ENCODE measurements at places on chromosomes 1 and 21.

DNA sequence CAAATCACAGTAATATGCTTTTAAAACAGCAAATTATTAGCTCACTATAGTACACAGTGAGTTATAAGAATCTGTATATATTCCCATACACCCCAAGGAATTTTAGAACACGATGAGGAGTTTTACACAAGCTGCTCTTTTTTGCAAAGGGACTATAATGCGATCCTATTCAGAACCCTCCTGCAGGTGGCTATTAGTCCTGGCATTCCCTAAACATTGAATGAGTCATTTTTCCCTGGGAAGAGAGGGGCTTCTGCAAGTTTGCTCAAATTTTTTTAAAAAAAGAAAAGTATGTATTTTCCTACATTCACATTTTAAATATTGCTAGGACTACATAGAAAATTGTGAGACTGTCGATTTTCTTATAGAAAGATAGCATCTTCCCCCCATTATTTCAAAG is 106.3 kb downstream of the COL11A1 start:
- DNase-seq = no peak

GRCh38 chr21:39523399-39523798 is 71.6 kb downstream of the SH3BGR start:
- no peak for DNase-seq

- no peak for DNase-seq
These were observed 3.1 kb downstream of the CCDC190 start for GRCh38 chr1:162857850-162858249.

GRCh38 chr1:23193391-23194118 is 23.7 kb downstream of the HTR1D start:
- DNase-seq = no peak

DNA sequence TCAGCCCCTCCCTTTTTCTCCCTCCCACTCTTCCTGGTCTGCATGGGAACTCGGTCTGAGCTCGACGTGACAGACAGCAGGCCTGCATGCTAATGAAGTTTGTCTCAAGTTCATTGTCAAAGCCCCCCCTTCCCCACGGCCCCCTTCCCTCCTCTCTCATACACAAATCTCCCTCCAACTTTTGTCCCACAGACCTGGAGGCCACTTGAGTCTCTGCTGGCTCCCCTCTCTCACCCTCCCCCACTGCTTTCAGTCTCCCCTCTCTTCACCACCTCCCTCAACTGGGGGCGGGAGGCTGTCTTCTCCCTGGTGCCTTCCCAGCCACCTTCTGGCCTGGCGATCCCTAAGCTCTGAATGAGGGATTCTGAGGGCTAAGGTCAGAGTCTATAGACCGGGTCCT is 61.3 kb downstream of the RHBG start:
- no peak for DNase-seq

GRCh38 chr1:27374362-27375086 is at the start of gene FCN3:
FCN3 (minus strand) TSS chr1:27374824; CDS start chr1:27374818, 6 bp downstream.
- no peak for DNase-seq

DNA sequence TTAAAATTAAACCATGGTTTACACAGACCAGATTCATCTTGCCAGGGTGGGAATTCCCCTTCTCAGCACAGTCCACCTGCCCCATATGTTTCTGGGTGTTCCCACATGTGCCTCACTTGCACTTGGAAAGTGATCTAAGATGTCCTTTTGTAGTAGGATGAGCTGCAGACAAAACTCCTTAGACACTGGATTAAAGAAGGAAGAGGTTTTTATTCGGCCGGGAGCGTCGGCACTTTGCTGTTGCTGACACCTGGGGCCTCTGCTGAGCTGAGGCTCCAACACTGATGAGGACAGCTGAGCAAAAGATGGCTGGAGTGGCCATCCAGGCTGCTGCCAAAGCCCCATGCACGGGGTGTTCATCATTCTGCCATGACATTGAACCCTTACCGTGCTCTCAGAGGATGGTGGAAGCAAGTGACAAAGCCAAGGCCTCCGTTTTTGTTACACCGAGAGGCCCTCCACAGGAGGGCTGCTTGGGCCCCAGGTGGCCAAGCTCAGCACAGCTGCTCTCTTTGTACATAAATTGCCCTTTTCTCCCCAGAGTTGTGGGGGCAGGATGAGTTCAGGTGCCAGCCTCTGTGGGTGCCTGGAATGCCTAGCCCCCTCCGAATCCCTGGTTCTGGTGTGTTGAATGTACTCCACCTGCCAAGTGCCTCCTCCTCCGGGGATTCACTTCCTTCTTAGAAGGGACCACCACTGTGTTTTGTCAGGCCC is 7.3 kb upstream of the ACOT11 start:
- DNase-seq = no peak

GRCh38 chr21:19029816-19030215 is 626.2 kb upstream of the TMPRSS15 start:
- no peak for DNase-seq

DNA sequence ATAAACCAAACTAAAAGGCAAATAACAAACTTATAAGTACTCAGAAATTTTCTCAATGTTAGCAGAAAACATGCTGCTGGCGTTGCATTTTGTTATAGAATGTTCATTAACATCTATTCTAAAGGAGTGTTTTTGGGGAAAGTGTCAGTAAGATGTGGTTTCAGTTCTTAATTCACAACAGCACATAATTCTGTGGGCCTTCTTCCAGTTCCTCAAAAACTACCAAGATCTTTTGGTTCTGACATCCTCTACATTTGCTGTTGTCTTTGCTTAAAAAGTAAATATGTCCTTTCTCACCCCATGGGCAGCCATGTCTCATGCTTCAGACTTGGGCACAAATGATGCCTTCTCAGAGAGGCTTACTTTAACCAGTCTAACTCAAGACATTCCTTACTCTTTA is 152.5 kb downstream of the CDC7 start:
- no peak for DNase-seq

GRCh38 chr1:6410248-6410893 is 9.3 kb downstream of the HES2 start:
- DNase-seq = no peak
